Chondrocyte (in vitro differentiated cells): ENCODE measurements at places on chromosomes 11 and 22. TPM values are rescaled to one million over a fixed set of nuclear protein-coding genes. Genes with fewer than 3 reads are reported as not detected.

Gene KCNQ1OT1
- 2.5 to 8.5 TPM (median 2.7 TPM) in 3 replicates for total RNA-seq

DNA sequence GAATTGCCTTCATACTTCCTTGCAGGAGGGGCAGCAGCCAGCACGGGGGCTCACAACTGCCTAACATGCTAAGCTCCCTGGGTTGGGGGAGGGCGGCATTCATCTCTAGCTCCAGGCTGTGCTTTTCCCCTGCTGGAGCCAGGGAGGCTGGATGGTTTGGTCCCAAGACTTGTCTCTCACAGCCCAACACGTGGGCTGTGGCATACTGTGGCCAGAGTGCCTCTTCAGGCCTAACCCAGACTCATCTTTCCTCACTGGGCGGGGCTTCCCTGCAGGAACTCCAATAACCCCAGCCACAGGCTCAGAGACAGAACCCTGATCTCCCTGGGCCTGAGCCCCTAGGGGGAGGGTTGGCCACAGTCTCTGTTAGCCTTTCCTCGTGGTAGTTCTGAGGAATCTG lies 121.9 kb upstream of the PLET1 start:
- DNase-seq: no peak

- peak; percentile 89 for DNase-seq
Measured at GRCh38 chr22:43833286-43834240, 21.5 kb upstream of the EFCAB6 start.

Gene SELENOH
- 84.4 to 92.1 TPM (median 87.3 TPM) in 3 replicates for total RNA-seq

Gene API5
- total RNA-seq: 80.6 to 82.3 TPM (median 81.3 TPM) in 3 replicates

- no peak for DNase-seq
Measured at GRCh38 chr11:61151545-61152252, 9.5 kb downstream of the VPS37C start.

Gene WT1
- not detected in 3 replicates for total RNA-seq

DNA sequence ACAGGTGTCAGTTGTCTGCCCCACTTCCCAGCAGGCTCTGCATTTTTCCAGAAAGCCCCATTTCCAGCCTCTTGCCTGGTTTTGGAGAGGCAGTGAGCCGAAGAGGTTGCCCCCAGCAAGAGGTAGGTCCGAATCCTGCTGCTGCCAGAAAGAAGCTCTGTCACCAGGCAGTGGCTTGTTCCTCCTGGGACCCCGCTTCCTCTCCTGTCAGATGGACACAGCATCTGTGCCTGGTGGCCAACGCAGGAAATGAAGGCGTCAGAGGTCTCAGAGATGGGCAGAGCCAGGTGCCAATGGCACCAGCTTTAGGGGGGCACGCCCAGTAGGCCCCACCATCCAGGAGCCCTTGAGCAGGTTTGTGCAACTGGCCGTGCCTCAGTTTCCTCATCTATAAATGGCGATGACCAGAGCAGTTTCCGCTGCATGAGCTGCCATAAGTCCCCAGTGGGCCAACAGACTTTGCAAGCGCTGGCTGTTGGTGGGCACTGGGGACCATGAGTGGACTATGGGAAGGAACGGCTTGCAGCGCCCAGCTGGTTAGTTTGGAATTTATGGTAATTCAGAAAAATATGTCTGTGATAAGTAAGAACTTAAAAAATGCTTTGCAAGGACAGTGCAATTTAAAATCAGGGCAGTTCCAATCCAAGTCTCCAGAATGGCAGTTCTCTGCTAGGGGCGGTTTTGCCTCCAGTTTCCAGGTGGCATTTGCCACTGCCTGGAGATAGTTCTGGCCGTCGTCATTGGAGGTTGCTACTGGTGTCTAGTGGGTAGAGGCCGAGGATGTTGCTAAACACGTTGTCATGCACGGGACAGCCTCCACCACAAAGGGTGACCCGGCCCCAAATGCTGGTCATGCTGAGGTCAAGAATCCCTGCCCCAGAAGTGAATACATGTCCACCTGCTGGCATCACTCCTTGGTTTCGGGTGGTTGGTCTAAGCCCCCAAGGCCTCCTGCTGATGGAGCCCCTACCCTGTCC lies 2.3 kb upstream of the OSBPL5 start:
- DNase-seq: no peak

DNA sequence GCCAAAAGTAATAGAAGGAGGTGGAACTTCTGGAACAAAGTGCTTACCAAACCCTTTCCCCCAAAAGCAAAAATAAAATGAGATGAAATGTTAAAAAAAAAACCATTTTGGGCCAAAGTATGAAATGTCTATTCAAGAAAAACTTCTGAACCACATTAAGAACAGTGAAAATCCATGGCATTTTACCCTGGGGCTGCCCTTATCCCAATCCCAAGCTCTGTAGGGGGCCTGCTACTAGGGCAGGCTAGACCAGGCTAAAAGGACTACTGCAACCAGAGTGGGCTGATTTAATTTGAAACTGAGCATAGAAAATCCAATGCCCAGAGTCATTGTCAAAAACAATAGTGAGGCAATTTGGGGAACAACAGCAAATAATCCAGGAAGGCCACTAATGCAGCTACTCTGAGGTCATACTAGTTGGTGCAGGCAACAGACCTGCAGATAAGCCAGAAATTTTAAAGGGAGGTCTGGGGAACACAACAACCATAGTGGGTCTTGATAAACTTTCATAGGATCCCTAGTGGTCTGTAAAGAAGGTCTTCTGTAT lies 99.4 kb downstream of the RELT start:
- no peak for DNase-seq

DNA sequence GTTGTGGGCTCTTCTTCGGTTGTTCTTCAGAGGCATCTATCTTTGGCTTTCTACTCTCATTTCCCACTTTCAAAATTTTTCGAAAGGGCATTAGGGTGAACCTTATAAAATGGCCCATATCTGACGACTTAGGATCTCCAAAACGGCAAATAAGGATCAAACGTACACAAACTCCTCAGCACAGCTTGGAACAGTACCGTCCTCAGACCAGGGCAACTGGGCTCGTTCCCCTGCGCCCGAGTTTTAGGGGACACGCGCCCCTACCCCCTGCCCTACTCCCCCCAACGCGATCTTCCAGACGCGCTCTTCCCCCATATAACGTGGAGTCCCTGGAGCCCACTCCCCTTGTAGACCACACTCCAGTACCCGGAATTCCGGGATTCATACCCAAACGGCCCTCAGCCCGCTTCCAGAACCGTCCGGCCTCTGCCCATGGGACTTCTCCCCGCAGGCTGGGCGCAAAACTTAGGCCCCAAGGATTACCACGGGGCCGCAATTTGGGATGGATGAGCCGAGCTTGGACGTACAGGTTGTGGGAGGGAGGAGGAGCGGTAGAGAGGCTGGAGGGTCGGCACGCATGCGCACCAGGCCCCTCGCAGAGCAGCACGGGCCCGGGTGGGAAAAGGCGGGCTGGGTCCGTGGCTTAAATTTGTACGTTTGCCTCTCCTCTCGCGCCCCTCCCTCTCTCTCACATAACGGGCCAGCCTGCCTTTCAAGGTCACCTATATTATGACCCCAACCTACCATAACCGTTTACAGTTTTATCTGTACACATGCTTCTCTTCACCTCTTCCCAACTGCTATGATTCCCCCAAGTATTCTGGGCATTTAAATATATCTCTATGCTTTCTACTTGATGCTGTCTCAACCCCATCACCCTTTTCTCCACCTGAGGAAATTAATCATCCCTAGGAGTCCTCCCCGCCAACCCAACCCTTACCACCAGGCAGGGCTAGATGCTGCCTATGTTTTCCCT lies 3.4 kb downstream of the CCDC89 start:
- DNase-seq: no peak

Gene DKK3
- total RNA-seq: 575 to 655 TPM (median 579 TPM) in 3 replicates
